ENCODE measurements at places on chromosomes 1 and 21.

GRCh38 chr1:150995460-150995859 is 11.2 kb downstream of the MINDY1 start:
- no peak for DNase-seq

GRCh38 chr1:155309423-155310021 is 856 bp downstream of the FDPS start:
- peak; percentile 52 for DNase-seq

- DNase-seq: no peak
Measured at GRCh38 chr1:201876148-201876818, 12.4 kb upstream of the SHISA4 start.

GRCh38 chr1:168518201-168518689 is 25.6 kb downstream of the XCL2 start:
- no peak for DNase-seq

DNA sequence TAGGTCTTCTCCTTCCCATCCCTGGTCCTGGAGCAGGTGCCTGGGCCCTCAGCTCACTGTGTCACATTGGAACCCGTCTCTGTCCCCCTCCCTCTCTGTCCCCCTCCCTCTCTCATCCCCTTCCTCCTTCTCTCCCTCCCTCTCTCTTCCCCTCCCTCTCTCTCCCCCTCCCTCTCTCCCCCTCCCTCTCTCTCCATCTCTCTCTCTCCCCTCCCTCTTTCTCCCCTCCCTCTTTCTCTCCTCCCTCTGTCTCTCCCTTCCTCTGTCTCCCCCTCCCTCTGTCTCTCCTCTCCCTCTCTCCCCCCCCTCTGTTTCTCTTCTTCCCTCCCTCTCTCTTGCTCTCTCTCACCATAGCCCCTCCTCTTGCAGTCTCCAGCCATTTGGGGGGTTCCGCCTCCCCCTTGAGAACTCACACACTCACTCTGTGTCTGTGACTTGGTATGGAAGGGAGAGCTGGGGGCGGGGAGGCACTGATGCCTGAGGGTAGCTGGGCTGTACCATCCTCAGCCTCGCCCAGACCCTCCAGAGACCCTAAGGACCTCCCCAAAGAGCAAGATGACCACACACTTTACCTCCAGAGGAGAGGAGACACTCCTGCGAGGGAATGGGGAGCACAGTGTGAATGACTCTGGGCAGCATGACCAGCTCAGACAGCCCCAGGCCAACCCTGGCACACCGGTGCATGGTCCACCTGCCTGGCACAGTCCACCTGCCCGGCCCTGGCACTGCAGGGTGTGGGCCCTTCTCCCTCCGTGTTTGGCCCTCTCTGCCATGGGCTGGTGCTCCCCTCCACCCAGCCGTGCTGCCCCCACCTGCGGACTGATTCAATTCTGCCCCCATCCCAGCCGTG is 102.8 kb upstream of the ARHGEF16 start:
- no peak for DNase-seq

Data from right kidney (tissue), 9 donors.